Activated B cell treated with CpG ODN at 0.5 μM for 24 hours (primary cell): ENCODE measurements at places on chromosomes 3 and 15. TPM values are rescaled to one million over a fixed set of nuclear protein-coding genes. Genes with fewer than 3 reads are reported as not detected.

Gene IGSF10
- total RNA-seq: not detected in 2 replicates

Gene RTP1
- not detected in 2 replicates for total RNA-seq

Gene CHRM5
- not detected in 2 replicates for total RNA-seq

Gene KNSTRN
- 11.5 and 13.4 TPM in 2 replicates for total RNA-seq

Gene HRG
- not detected in 2 replicates for total RNA-seq

Gene PIGZ
- 1.8 and 2.0 TPM in 2 replicates for total RNA-seq

Gene FAM43A
- total RNA-seq: 25.4 and 27.2 TPM in 2 replicates
